ENCODE measurements at places on chromosomes 3 and 15. TPM values are rescaled to one million over a fixed set of nuclear protein-coding genes. Genes with fewer than 3 reads are reported as not detected.

Gene TRPM7
- 41.6 TPM for total RNA-seq

Gene LDHAL6B
- total RNA-seq = not detected

Gene CACNA2D3
- not detected for total RNA-seq

Gene TERC
- total RNA-seq = 747 TPM

Gene BTLA
- total RNA-seq = not detected

Gene MME
- 2.6 TPM for total RNA-seq

Gene CFAP91
- 0.76 TPM for total RNA-seq

Gene AMIGO3
- total RNA-seq = 0.32 TPM

Gene SYNPR
- not detected for total RNA-seq

Gene ISLR
- total RNA-seq = 0.30 TPM

Gene TMEM108
- not detected for total RNA-seq

Gene SNX22
- 0.76 TPM for total RNA-seq

Gene SOX14
- total RNA-seq = not detected

Gene APOD
- total RNA-seq = 1.3 TPM

Gene FOXL2
- 0.30 TPM for total RNA-seq

Gene RBP2
- not detected for total RNA-seq

Gene LYZL4
- total RNA-seq = not detected

Gene ZDHHC19
- not detected for total RNA-seq

Gene KCNMB3
- total RNA-seq = 0.65 TPM

Gene LTF
- total RNA-seq = not detected

Gene SSUH2
- not detected for total RNA-seq

Gene FETUB
- not detected for total RNA-seq

Gene PRSS50
- total RNA-seq = not detected

Gene CCK
- total RNA-seq = not detected

Gene GOLGA8M
- total RNA-seq = 1.9 TPM

Gene COMMD4
- 91.5 TPM for total RNA-seq

Gene PIF1
- 12.6 TPM for total RNA-seq

Data from epithelial cell of umbilical artery (primary cell).